ENCODE measurements at places on chromosomes 1 and 21.

DNA sequence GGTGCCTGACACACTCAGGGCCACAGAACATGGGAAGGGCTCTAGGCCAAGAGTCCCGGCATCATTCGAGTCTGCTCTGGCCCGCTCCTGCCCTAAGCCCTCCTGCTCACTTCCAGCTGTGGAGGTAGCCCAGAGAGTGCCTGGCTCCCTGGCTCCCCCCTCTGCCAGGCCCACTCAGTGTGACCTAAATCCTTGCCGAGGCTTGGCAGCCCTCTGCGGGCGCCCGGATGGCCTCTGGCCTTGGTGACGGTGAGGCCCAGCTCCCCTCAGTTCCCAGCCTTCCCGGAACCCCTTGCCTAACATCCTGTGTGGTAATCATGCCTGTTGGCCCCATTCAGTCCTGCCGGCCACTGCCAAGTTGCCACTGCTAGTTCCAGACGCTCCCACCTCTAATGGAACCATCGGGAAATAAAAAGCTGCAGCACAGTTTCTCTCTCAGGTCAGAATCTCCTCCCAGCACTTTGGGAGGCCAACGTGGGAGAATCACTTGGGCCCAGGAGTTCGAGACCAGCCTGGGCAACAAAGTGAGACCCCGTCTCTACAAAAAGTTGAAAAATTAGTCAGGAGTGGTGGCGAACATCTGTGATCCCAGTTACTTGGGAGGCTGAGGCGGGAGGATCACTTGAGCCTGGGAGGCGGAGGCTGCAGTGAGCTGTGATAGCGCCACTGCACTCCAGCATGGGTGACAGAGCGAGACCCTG, 1.2 kb upstream of the H6PD start:
- DNase-seq, result no peak

- no peak for DNase-seq
These were observed 320 bp downstream of the C1orf174 start for GRCh38 chr1:3899754-3900149.

DNA sequence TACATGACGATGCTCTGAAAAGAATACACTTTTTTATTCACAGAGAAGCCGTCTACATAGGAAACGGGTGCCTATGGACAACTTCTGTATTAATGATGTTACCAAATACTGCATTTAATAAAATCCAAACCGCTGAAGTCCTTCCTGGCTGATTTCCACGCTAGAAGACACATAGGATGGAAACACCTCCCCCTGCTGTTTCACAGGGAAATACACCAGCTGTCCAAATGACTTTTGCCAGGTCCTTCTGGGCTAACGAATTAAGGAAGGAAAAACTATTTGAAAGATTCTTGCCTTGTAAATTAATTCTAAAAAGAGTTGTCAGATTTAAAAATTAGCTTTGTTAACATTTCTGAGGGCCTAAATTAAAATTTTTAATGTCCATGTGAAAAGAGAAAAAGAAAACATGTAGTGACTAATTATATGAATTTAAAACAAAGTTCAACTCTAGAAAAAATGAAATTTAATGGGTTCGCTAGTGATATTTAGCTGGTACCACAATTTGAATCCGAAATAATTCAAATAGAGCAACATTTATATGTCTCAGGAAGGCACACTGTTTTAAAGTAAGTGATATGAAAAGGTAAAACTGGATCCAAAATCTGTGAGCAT, 146.0 kb downstream of the RERE start:
- DNase-seq, result no peak

- no peak for DNase-seq
These were observed 75.5 kb downstream of the CAMK2N1 start for GRCh38 chr1:20410503-20410902.

DNA sequence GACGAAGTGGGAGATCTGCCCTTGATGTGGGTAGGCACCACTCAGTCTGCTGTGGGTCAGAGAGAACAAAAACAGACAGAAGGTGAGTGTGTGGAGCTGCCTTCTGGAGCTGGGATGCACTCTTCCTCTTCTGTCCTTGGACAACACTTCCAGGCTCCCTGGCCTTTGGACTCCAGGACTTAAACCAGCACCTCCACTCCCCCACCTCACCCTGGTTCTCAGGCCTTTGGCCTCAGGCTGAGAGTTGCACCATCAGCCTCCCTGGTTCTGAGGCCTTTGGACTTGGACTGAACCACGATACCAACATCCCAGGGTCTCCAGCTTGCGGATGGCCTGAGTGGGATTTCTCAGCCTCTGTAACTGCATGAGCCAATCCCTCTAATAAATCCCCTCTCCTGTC, 68.1 kb upstream of the STUM start:
- DNase-seq, result no peak

GRCh38 chr1:207248544-207249198, 72.8 kb upstream of the CD55 start:
- DNase-seq, result no peak
